ENCODE measurements at places on chromosomes 2 and 18.

DNA sequence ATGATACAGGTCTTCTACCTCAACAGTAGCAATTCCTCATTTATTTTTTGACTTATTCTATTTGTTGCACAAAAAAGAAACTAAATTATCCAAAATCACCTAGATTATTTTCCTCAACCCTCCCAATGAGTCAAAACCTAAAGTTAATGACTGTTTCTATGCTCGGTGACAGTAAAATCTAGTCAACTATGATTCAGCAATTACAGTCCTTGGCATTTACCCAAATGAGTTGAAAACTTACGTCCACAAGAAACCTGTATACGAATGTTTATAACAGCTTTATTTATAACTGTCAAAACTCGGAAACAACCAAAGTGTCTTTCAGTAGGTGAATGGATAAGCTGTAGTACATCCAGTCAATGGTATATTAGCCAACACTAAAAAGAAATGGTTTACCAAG lies 439.3 kb downstream of the CBLN2 start:
- DNase-seq, result no peak

DNA sequence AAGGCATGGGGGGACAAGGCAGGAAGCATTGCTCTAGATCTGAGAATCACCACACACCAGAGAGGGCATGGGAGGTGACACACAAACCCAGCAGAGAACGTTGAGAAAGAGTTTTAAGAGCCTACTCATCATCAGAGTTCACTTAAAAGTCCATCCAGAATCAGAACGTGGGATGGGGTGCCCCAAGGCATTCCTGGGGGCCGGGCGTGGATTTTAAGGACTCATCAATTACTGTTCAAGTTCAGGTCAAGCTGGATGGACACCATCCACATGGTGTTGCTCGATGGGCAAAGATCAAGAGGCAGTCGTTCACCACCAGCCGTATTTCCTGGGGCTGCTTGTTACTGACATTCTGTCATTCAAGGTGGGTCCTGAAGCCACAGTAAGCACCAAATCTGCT lies 34.9 kb downstream of the BCL11A start:
- no peak for DNase-seq

DNA sequence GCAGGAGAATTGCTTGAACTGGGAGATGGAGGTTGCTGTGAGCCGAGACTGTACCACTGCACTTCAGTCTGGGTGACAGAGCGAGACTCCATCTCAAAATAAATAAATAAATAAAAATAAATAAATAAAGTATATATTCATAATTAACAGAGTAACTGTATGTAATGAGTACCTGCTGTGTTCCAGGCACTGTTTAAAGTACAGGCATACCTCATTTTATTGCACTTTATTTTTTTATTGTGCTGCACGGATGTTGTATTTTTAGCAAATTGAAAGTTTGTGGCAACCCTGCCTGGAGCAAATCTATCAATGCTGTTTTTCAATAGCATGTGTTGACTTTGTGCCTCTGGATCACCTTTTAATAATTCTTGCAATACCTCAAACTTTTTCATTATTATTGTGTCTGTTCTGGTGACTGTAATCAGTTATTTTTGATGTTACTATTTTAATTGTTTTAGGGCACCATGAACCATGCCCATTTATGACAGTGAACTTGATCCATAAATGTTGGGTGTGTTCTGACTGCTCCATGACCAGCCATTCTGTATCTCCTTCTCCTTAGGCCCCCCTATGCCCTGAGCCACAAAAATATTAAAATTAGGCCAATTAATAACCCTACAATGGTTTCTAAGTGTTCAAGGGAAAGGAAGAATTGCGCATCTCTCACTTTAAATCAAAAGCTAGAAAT lies 27.5 kb upstream of the CD8A start:
- DNase-seq, result no peak

DNA sequence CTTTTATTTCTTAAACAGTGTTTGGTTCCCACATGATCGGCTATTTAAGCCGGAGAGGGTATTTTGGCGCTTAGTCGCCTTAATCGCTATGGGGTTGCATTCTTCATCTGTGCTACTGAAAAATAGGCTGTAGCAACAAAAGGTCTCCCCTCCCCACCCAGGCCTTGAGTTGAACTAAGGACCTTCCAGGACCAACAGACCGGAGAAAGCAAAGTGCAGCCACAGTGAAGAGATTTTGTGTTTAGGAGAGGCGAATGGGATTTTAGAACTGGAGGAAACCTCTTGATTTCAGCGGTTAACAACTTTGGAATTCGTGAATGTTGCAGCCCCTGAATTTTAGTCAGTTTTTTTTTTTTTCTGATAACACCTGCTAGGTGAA lies 1.4 kb downstream of the ITGA6 start:
- no peak for DNase-seq

- DNase-seq, result no peak
Observed at GRCh38 chr2:562391-563364, 114.5 kb downstream of the TMEM18 start.

GRCh38 chr2:101657787-101658186 lies 39.7 kb upstream of the MAP4K4 start:
- no peak for DNase-seq

GRCh38 chr2:230886206-230886605 lies 21.5 kb downstream of the ITM2C start:
- no peak for DNase-seq

DNA sequence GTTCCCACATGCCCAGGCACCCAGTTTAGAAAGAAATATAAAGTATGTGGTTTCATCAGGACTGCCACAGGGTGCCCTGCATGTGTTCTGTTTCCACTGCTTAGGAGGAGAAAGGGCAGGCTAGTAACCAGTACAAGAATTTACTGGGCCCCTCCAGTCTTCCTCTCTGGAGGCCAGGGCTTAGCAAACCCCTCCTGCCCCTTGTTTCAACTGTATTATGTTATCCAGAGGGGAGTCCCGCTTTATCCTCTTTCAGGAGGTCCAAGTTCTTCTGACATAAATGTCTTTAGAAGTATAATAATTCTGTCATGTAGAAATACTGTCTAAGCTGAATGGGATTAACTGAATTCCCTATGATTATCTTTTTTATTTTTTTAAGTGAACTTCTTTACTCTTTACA lies 132.1 kb downstream of the WDSUB1 start:
- DNase-seq, result no peak

DNA sequence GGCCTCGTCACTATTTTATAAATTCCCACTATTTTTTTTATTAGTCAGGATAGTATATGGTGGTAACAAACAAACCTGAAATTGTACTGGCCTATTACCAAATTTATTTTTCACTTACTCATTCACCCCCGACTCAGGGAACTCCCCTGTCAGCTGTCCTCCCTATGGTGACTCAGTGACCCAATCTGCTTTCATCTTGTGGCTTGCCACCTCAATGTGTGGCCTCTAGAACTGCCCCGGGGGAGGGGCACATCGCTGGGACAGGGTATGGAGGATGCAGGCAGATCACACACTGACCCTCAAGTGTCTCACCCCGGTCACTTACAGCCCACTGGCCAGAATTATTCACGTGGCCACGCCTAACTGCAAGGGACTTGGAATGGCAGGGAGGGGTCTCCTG lies 71.6 kb downstream of the ACTR2 start:
- no peak for DNase-seq

DNA sequence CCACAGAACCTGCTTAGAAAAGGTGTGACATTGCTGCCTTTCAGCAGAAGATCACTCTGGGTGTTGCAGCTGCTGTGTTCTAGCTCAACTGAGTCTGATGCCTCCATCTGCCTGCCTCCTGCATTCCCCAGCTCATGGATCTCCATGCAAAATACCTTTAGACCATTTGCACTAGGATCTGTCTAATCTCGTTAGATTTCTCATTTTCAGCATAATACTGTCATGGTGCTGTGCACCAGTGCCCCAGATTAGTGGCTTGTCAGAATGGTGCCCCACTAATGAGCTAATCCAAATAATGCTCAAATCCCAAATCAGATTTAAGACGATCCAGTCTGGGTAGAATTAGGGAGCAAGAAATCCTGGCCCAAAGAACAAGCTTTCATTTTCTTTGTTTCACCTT lies 284.4 kb upstream of the PARD3B start:
- no peak for DNase-seq

GRCh38 chr18:56716692-56717146 lies 65.6 kb downstream of the WDR7 start:
- no peak for DNase-seq

- DNase-seq, result no peak
Observed at GRCh38 chr18:3251963-3252277, 4.3 kb downstream of the MYL12A start.

DNA sequence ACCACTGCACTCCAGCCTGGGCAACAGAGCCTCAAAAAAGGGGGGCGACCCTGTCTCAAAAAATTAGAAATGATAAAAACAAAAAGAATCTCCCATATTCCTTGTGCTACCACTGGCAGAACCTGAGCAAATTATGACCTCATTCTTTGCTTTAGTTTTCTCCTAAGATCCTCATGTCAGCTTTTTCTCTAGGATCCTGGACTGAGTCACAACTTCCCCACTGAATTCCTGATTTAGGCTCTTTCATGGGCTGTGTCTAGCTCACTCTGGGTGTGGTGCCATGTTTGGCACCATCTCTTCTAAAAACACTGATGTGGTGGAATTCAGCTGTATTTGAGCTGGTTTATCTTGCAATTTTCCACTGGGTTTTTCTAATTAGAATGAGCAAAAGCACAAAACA lies 37.1 kb downstream of the EXOC6B start:
- no peak for DNase-seq

DNA sequence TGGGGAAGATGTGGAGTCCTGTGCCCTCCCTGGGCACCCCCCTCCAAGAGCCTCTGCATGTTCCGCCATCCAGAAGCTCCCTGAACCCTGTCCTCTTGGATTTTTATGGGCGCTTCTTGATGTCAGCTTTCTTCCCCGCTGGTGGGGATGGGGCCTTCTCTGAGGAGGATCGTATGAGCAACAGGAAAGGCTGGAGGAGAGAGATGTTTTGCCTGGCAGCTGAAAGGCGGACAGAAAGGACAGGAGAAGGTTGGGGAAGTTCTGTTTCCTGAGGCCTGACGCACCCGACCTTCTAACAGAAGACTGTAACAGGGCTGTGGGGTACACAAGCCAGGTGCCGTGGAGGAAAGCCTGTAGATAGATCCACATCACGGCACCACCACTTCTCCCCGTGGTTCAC lies 238.8 kb downstream of the LDLRAD4 start:
- DNase-seq, result no peak

DNA sequence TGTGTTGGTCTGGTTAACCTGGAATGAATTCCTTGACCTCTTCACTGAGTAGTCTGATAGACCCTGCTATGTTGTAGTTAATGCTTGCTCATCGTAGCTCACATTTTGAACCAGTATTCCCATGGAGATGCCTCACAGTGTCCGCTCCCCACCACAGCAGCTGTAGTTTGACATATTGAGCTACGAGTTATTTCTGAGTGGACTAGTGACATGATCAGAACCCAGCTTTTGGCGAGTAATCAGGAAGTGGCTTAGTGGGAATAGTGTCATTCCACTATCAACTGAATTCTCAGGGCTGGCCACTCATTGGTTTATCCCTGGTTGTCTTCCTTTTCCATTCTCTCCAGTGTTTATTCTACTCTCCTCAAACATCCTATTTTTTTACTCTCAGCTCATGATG lies 102.7 kb downstream of the MYO1B start:
- DNase-seq, result no peak

DNA sequence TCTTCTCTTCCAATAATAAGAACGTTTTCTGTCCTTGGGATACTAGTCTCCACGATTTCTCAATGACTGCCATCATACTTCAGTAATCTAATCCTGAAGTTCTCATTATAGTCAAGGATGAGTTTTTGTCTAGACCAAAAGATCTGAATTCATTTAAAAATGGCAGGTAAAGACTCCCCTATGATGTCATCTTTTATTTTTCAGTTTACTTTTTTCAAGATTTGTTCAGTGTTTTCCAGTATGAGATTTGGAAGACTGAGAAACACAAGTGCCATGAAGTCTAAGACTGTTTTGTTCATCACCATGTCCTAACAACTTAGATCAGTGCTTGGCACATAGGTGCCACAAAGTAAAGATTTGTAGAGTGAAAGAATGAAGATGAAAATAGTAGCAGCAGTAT lies 35.8 kb upstream of the PPP4R3B start:
- DNase-seq, result no peak

DNA sequence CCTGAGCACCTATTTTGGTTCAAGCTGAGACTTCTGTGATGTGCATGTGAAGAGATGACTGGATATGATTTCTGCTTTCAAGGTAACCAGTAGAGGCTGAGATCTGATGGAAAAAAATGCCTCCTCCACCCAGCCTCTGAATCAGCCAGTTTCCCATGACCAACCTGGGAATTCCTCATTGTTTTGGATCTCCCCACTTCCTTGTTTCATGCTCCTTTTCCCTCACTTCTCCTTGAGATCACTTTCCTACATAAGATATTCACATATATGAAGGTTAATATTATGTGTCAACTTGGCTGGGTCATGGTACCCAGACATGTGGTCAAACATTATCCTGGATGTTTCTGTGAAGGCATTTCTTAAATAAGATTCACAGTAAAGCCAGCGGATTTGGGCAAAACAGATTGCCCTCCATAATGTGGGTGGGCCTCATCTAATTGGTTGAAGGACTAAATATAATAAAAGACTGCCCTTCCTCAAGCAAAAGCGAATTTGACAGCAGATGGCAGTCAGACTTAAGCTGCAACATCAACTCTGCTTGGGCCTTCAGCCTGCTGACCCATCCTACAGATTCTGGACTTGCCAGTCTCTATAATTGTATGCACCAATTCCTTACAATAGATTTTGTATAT lies 379.4 kb downstream of the TNS1 start:
- DNase-seq, result no peak

GRCh38 chr2:32783469-32783868 lies 155.6 kb downstream of the TTC27 start:
- no peak for DNase-seq

DNA sequence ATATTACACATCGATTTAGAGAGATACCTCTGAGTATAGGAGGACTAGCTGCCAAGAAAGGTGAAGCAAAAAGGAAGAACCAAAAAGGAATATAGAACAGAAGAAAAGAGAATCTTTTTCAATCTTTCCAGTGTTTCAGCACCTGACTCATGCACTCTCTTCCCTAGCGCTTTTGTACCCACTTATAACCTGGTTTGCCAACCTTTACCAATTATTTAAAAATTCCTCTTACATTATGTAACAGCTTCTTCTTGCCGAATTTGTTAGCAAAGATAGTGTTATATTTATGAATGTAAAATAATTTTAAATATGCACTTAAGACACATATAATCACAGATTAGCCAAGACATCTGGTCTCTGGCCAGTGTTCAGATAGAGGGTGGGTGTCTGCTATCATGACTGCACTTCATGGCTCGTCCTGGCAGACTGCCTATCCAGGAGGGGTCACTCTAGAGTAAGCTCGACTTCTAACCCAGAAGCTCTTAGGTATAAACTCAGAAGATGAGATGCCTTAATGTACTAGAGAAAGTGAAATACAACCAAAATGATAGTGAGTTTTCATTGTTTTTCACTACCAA lies 122.9 kb downstream of the ATAD2B start:
- no peak for DNase-seq
